CD8-positive, alpha-beta memory T cell (primary cell): ENCODE measurements at places on chromosomes 2 and 18.

- DNase-seq = no peak
Observed at GRCh38 chr2:203252818-203253217, 14.0 kb downstream of the CYP20A1 start.

DNA sequence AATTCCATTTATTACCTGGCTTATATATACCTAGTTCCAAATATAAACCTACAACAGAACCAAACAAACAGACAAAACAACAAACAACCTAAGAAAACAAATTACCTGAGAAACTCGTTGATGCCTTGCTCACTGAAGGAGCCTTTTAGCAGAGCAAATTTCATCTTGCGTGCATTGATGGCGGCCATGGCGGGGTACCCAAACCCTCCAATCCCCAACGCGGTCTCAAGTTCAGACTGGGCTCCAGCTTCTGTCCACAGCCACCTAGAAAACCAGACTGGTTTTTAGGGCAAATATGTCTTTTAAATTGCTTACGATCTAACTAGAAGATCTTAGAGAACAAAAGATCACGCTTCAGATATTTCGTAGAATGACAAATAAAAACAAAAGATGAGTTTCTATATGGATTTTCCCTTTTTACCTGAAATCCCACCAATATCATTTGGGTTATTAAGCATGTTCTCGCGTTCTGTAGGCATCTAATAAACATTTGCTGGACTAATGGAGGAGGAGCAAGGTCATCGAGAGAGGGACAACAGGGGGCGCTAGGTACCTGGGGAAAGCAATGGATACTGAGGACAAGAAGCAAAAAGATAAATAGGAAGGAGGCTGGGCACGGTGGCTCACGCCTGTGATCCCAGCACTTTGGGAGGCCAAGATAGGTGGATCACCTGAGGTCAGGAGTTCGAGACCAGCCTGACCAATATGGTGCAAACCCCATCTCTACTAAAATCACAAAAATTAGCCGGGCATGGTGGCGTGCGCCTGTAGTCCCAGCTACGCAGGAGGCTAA is 25.2 kb downstream of the PDIA6 start:
- DNase-seq = no peak

GRCh38 chr18:54393648-54394294 is 36.1 kb downstream of the C18orf54 start:
- DNase-seq = no peak

- no peak for DNase-seq
Observed at GRCh38 chr2:109648041-109648527, 33.9 kb downstream of the SOWAHC start.

- no peak for DNase-seq
Observed at GRCh38 chr2:36951027-36951518, 15.3 kb downstream of the STRN start.

DNA sequence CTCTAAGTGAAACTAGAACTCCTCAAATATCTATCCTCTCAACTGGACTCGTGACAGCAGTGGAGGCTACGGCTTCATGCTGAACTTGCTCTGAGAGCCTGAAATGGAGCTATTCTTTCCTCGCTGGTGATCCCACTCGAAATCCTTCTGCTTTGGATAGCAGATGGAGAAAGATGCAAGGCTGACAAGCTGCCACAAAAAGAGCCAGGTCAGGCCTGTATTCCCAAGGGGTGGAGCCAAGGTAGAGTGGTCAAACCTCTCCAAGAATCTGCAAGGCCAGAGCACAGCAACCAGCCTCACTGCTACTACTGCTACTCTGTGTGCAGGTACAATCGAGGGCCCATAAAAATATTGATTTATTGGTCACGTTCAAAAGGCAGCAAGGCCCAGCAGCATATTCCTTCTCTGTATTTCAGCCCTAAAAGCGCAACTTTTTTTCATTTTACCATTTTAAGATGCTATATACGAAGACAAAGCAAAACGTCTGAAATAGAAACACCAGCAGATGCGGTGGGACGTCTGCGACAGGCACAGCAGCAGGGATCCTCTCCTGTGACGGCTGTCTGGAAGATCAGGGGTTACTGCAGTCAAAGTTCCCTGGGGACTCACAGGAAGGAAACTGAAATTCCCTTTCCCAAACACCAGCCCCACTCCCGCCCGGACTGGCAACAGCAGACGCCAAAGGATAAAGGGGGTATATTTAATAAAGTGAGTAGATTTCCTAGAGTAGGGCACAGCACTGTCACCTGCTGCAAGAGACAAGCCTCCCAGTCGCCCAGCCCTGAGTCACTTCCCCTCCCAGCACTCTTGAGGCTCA is 2.4 kb downstream of the SPRED2 start:
- DNase-seq = no peak

DNA sequence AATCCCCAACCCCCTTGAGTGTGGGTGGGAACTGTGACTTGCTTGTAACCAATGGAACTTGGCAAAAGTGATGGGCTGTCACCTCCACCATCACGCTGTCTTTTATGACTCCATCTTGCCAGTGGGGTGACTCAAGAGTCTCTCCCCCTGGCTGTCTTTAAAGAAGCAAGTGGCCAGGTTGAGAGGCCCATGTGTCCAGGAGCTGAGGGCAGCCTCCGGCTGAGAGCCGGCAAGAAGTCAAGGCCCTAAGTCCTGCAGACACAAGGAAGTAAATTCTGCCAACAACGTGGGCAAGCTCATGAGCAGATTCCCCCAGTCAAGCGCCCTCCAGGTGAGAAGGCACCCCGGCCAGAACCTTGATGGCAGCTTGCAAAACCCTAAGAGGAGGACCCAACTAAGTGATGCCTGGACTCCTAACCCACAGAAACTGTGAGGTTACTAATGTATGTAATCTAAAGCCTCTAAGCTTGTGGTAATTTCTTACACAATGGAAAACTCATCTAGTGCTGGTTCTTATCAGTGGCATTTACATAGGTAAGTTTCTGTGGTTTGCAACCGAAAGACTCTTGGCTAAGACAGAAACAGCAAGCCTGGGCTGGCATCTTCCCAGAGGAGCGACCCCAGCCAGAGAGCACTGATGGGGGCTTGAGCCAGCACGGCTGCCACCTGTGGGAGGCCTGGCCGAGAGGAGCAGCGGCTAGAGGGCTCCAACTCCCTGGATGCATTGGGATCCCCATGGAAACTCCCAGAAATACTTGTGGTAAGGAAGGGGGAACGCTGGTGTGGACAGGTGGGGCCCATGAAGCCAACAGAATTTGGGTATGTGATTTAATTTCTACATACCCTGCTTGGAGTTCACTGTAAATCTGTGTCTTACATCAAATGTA is 49.3 kb downstream of the CIB4 start:
- DNase-seq = no peak

GRCh38 chr2:96916646-96917543 is 47.0 kb upstream of the SEMA4C start:
- no peak for DNase-seq

- no peak for DNase-seq
Observed at GRCh38 chr2:131094463-131095281, 1.4 kb upstream of the FAM168B start.

DNA sequence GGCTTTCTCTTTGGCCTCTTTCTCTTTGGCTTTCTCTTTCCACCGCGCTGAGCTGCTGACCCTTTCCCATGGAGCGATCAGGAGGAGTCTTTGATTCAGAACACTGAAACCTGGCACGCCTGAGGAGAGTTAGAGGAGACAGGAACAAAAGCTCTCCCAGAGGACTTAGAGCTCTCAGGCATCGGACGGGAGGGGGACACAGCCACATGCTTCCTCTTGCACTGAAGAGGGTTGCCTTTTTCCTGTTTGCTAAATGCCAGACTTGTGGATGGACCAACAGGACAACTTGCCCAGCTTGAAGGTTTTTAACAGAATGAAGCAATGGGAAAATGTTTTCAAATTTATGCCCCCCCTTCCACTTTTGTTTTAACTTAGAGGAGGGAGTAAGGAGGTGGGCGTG is 3.6 kb upstream of the PTPN18 start:
- no peak for DNase-seq

GRCh38 chr18:56258178-56258577 is 380.2 kb downstream of the TXNL1 start:
- no peak for DNase-seq

DNA sequence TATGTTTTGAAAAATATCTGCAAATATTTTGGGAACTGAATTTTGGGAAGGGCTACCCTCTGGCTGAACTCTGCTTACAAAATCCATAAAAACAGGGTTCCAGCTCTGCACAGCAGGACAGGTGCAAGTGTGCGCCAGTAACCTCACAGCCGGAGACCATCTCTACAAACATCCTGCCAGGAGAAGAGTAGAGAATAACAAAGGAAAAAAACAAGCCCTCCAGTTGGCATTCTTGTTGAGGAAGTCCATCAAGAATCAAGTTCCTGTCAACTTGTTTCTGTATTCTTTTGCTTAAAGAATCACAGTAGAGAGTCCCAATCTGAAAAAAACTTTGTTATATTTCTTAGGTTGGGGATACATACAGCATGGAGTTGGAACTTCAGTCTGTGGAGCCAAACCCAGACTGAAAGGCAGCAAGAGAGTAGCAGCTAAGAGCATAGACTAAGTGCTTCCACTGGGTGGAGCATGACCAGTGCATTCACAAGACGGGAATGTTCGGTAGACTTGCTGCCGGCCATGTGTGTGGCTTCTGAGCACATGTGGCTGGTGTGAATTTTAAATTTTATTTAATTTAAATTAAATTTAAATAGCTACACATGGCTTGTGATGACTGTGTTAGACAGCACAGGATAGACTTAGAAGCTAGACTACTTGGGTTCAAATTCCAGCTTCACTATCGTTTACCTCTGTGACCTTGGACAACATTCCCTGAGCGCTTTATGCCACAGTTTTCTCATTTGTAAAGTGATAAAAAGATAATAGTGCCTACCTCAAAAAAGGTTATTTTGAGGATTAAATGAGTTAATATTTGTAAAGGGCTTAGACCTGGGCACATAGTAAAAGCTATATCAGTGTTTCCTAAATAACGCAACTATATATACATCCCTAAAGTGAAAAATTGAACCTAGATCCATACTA is 41.9 kb downstream of the SPTBN1 start:
- DNase-seq = no peak

DNA sequence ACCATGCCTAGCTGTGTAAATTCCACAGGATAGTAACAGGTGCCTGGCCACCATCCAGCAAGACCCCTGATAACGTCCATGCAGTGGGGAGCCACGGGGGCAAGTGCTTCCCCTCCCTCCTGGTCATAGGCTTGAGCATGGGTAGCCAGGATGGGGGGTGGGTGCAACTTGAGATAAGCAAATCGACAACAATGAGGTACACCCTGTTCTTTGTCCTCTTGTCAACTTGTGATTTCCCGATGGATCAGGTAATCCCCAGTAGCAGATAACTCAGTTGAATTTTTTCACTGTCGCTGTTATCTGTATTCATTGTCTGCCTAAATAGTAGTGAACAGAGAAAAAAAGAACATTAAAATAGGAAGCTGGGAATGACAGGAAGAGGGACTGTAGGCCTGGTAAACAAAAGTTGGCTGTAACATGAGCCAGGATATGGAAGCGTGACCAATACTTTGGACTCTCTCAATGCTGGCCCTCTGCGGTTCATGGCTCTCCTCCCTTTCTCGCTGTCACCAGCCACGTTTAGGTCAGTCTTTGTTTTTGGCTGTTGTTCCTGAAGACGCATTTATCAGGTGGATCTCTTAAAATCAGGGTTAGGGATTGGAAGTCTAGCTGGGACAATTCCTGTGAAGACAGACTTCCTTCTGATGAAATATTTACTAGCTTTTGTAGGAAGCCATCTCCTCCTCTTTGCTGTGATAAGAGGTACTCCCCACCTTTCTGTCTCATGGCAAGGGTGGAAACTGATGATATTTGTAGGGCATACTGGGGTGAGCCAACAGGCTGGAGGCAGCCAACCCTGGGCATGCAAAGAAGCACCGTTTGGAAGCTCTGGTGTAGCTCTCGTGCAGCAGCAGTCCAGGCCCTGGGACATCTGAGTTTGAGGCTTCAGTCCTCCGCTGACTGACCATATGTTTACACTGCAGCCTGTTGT is 42.4 kb downstream of the TCF7L1 start:
- no peak for DNase-seq

DNA sequence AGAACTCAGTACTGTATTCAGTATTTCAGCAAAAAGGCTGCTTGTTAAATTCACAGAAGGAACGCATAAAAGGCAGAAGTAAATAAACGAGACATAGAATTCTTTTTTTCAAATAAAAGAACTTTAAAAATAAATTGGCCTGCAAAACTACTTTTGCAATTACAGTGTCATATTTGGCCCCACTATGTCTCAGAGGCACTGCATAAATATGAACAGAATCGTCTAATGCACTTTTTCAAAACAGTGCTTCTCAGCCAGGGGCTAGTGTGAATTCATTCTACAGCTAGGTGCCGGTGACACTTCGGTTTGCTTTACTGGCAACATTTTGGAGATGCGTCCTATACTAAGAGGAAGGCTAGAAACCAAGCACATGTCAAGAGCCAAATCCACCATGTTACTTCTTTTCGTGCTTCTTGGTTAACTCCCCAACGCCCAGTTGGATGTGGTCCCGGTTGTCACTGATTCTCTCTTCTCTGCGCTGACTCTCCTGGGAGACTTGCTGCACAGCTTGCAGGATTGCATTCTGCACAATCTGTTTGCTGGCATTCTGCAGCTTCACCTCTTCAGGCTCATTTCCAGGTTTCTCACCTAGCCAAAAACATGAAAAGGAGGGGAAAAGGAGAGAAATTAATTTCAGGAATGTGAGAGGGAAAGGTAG is 51.8 kb downstream of the AKAIN1 start:
- no peak for DNase-seq
